Naive B cell (primary cell): ENCODE measurements at places on chromosomes 4 and X.

GRCh38 chr4:5019796-5020195 lies 538 bp upstream of the CYTL1 start:
- DNase-seq: no peak

DNA sequence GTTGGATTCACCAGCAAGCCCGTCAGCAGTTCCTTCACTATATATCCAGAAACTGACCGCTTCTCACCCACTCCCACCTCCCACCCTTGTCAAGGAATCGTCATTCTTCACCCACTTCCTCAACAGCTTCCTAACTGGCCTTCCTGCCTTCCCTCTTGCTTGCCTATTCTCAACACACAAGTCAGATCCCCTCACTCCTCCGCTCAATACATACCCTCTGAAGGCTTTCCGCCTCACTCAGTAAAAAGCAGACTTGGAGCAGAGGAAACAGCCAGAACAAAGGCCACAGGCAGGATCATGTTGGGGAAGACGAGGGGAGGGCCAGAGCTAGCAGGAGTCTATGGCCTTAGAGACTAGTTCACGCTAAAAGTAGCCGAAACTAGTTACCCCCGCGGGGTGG lies 23.7 kb downstream of the RWDD4 start:
- no peak for DNase-seq

- DNase-seq: no peak
Measured at GRCh38 chrX:46681849-46682248, 77.1 kb downstream of the SLC9A7 start.

GRCh38 chr4:141121101-141121500 lies 12.2 kb downstream of the RNF150 start:
- no peak for DNase-seq

- DNase-seq: no peak
Measured at GRCh38 chrX:11131146-11131545, 20.0 kb downstream of the HCCS start.

DNA sequence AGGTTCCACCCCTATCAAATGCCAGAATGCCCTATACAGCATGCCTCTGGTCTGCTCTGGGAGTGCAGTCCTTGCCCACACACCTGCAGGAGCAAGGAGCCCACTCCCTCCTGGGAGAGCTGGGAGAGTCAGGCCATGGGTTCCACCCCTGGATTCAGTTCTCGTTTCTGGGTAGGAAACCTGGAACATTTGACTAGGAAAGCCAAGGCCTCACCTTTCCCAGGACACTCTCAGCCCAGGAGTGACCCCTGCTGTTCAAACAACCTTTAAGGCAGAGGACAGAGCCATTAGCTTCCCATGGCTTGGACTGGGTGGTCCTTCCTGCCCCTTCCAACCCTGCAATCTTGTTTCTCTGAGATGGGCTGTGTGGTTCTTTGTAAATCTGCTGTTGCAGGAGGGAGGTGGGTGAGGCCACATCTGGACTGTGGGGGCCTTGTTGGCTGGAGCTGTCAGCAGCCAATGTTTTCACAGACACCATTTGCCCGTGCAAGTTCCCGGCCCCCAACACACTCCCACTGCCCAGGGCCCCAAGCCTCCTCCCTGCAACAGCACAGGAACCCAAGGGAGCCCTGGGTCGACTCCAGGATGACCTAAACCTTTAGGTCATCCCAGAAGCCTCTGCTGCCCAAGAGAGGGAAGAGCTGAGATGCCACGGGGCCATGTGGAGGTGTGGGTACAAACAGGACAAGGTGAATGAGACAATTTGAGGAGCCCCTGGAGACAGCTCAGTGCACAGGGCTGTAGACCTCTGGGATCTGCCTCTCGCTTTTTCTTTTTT lies 104.4 kb downstream of the PJA1 start:
- no peak for DNase-seq

DNA sequence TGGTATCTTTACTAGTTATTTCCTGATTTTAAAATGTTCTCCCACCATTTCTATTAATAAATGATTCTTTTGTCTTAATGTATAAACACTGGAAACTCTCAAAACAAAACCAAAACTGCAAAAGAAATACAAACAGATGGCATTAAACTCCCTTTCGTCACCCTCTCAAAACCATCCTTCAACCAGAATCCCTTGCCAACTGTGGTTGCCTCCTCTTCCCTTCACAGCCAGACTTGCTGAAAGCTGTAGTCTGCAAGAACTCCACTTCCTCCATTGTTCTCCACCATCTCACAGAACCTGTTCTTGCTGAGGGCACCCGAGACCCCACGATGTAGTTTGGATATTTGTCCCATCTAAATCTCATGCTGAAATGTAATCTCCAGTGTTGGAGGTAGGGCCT lies 96.5 kb downstream of the WWC2 start:
- DNase-seq: no peak

- DNase-seq: no peak
Measured at GRCh38 chrX:97159916-97160800, 276.4 kb downstream of the RPA4 start.
